GDM1 (cell line): ENCODE measurements at places on chromosomes 3 and 15.

DNA sequence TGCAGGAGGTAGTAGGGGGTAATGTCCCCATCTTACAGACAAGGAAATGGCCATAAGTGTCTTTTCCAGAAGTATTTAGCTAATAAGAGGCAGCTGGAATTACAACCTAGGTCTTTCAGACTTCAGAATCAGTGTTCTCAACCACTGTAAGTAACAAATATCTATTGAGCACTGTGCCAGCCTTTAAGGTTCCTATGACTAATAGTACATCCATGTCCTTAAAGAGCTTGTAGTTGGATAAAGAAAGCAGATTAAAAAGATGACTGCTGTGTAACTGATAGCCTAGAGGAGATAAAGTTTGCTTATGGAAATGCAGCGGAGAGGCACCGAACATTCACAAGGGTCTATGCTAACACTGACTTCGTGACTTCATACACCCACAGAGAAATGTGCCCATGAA, 136.0 kb downstream of the KCNMB2 start:
- no peak for DNase-seq

GRCh38 chr3:55226696-55227095, 260.4 kb downstream of the WNT5A start:
- DNase-seq: no peak

- no peak for DNase-seq
Measured at GRCh38 chr15:27065785-27066184, 94.8 kb downstream of the GABRG3 start.

DNA sequence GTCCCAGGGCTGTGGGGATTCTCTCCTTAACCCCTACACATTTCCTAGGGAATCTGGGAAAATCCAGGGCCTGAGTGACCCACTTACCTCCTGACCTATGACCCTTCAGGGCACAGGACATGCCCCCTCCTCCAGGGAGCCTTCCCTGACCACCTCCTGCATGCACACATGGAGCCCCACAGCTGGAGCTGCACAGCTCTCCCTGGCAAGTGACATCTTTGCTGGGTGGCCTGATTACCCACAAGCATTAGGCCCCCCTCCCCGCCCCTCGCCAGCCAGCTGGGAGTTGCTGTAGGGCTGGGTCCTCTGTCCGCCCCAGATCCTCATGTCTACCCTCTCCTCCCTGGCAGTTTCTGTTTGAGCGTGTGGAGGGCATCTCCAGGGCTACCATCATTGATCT, 21.4 kb downstream of the HDAC11 start:
- DNase-seq: no peak

- no peak for DNase-seq
Measured at GRCh38 chr3:69219101-69219708, 96.8 kb upstream of the LMOD3 start.

GRCh38 chr15:91942720-91943394, 89.3 kb downstream of the SLCO3A1 start:
- peak; percentile 58 for DNase-seq

GRCh38 chr3:196902296-196902695, 34.6 kb downstream of the SENP5 start:
- DNase-seq: no peak

GRCh38 chr15:26013981-26014380, 150.9 kb upstream of the ATP10A start:
- no peak for DNase-seq

- no peak for DNase-seq
Measured at GRCh38 chr3:140731440-140732119, 53.7 kb downstream of the TRIM42 start.

DNA sequence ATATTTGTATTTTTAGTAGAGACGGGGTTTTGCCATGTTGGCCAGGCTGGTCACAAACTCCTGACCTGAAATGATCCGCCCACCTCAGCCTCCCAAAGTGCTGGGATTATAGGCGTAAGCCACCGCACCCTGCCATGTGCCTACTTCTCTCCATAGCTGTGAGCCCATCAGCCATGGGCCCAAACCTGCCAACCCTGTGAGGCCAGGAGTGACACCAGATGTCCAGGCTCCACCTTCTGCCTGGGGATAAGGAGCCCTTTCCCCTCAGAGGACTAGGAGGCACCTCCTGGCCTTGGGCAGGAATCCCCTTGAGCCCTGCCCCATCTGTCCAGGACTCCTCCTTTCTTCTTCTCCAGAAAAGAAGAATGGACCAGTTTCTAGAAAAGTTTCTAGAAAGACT, 14.2 kb upstream of the RFT1 start:
- DNase-seq: no peak

- DNase-seq: no peak
Measured at GRCh38 chr3:189602471-189602870, 28.7 kb upstream of the TP63 start.

- no peak for DNase-seq
Measured at GRCh38 chr15:65918357-65918920, 49.1 kb downstream of the RAB11A start.

DNA sequence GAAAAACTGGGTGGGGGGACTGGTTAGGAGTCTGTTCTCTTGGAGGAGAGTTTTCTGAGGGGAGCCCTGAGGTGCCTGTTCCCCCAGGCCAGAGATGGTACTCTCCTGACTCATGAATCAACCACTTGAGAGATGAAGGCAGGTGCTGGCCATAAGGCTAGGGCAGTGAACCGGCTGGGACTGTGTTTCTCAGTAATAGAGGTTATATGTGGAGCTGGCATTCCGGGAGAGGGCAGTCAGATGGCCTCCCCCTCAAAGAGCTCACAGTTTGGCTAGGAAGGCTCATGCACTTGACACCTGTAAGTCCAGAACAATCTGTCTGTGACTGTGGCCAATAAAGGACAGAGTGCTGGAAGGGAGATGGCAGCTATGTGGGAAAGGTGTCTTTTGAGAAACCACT, 10.0 kb upstream of the SCN10A start:
- no peak for DNase-seq

DNA sequence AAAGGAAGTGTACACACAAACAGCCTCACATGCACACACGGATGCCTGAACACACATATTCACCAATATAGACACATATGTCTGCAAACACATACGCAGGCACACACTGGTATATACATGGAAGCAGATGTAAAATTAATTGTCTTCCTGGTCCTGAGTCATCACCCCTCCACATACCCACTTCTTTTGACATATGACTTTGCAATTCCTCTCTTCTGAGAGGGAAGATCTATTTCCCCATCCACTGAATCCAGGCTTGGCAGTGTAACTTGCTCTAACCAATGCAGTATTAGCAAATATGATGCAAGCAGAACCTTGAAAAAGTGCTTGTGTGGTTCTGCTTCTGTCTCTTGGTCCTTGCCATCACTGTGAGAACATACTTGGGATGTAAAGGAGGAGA, 76.8 kb upstream of the HRH1 start:
- peak; percentile 48 for DNase-seq

DNA sequence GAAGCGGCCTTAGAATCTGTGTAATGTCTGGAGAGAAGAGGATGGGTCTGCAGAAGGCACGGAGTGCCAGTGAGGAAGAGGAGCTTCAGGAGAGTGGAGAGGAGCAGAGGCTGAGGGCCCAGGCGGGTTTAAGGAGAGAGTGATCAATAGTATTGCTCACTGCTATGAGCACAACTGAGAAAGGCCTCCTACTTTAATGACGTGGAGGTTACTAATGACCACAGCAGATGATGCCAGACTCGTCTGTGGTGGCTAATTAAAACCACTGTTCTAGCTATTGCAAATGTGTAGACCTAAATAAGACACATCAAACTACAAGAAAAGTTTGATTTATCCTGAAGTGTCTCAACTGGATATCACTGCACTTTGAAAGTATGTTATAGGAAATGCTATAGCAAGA, 33.2 kb downstream of the MTMR10 start:
- no peak for DNase-seq

DNA sequence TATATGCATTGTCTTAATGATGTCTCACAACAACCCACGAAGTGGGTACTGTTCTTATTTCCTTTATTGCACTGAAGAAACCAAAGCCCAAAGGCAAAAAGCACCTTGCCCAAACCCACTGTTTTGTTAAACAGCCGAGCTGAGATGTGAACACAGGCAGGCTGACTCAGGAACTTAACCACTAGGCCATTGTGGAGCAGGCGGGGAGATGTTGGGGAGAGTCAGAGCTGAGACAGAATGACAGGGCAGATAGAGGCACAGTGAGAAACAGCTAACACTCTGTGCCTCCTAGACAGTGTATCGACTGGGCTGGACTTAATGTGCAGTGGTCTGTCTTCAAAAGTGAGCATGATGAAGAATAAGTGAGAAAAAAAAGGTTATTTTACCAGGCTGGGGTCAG, 56.5 kb downstream of the RPLP1 start:
- no peak for DNase-seq

DNA sequence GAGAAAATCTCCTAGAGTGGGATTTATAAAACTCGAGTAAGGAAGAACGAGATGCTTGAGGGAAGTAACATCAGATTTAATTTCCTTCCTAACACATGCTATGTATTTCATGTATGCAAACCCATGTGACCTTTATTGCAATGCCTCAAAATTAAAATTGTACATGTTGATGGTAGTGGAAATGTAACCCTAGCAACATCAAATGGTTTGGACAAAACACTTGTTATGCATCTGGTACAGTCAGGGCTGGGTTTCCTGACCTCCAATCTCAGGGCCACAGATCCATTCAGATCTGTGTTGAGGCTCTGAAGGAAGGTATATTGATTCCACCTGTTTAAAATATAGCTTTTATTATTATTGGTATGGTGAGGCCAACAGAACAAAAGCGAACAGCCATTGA, 246.0 kb downstream of the WNT5A start:
- no peak for DNase-seq

DNA sequence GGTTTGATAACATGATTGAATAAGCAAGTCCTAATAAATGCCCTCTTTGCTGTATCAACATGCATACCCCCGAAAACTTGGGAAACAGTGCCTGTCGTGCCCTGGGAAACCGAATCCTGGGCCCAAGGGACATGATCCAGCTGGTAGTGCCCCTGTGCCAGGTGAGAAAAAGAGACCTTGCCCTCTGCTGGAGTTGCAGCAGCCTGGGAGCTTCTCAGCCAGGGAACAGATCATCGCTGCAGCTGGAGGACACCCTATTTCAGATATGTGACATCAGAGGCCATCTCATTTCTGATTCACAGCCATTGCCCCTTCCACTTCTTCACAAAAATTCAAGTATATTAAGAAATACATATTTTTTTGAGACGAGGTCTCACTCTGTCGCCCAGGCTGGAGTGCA, 32.3 kb downstream of the STOML1 start:
- DNase-seq: no peak

- no peak for DNase-seq
Measured at GRCh38 chr15:92930054-92930621, 30.0 kb downstream of the CHD2 start.

- DNase-seq: no peak
Measured at GRCh38 chr3:122014741-122015140, 7.3 kb downstream of the ILDR1 start.

DNA sequence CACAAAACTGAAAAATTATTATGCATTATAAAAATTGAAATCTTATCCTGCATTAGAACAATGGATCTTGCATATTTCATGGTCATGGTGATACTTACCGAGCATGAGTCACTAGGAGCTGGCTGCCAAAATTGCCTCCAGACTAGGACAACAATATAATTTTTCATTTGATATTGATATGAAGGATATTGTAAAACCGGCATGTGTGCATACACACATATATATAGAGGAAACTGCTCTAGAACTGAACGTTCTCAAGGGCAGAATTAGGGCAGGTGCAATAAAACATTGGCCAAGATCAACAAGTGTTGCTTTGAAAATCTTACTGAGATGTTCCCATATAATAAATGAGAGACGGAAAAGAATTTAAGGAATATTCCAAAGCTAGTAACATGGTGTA, 319.4 kb upstream of the POU1F1 start:
- no peak for DNase-seq

DNA sequence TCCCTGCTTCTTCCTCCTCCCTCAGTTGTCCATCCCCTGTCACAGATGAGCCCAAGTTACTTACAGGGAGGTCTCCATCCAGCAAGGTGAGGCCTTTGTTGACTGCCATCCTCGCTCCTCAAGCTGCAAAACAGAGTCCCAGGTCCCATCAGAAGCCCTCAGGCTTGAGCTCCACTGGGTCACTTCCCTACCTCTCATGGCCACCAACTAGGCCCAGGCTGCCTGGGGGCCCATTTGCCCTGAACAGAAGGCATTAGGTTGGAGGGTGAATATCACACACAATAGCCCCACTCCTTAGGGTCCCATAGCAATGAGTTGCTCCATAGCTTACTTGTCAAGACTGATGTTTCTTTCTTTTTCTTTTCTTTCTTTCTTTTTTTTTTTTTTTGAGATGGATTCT, 1.8 kb downstream of the PLIN1 start:
- DNase-seq: no peak

- DNase-seq: no peak
Measured at GRCh38 chr3:42746455-42747450, 26.3 kb downstream of the CCDC13 start.

GRCh38 chr3:164007765-164008164, 1070.5 kb downstream of the SI start:
- DNase-seq: no peak

GRCh38 chr15:73303636-73304035, 65.1 kb downstream of the HCN4 start:
- no peak for DNase-seq

GRCh38 chr3:17626395-17626794, 116.0 kb downstream of the TBC1D5 start:
- no peak for DNase-seq

DNA sequence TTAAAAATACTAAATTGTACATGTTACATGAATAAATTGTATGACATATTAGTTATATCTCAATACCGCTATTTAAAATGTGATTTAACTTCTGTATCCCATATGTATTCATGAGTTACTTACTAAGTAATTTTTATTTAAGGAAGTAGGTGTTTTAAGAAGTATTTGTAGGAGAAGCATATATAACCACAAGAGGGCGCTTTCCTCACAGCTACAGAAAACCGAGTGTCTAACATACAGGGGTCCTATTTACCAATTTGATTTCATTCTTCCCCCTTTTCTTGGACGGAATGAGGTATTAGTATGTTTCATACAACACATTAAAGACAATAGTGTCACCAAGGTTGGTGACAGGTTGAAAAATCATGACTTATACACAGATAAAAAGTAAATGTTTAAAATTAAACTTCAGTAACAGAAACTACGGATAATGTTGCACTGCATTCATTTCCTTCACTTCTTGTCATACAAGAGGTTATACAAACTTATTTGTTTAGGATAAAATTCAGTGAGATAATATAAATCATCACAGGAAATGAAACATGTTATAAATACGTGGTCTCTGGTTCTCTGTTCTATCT, 253.6 kb downstream of the MAGI1 start:
- no peak for DNase-seq

GRCh38 chr15:33131552-33132232, 62.8 kb downstream of the FMN1 start:
- DNase-seq: no peak

DNA sequence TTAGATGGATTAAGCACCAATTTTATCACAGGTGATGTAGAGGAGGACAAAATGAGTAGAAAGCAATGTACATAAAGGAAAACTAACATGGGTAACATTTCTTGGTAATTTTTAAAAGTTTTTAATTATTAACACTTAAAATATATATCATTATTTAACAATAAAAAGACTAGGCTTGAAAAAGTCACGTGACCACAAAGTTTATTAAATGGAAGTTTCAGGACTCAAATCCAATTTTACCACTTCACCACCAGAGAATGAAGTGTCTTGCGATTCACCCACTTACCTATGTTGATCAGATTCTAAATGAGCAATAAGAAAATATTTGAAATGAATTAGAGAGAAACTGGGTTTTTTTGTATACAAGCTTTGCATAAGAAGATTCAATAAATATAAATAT, 721.3 kb downstream of the GBE1 start:
- no peak for DNase-seq

GRCh38 chr3:189677667-189678066, 46.5 kb downstream of the TP63 start:
- DNase-seq: no peak
